ENCODE measurements at places on chromosomes 6 and 20. TPM values are rescaled to one million over a fixed set of nuclear protein-coding genes. Genes with fewer than 3 reads are reported as not detected.

The DPPA5 gene
- total RNA-seq: not detected

DNA sequence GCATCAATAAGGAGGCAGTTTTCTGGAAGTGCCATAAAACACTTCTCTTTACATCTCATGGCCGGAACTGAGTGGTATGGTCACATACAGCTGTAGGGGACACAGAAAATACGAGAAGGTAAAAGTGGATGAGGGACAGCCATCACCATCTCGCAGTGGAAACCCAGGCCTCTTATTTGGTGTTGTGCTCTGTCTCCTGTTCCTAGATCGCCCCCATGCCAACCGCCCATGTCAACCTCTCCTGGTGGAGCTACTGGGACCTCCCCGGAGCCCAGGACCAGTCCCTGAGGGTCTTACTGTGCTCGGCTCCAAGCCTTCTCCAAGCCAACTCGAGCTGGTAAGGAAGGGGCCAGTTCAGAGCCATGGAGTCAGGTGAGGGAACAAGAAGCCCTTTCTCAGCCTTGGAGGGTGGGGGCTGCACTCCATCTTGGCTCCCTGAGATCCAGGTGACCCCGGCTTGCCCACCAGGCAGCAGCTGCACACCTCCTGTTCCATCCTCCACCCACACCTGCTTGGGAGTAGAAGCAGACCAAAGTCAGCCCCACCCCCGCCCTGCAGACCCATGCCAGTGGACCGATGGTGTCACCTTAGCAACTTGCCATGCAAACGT, 149.0 kb upstream of the CST7 start:
- DNase-seq: no peak
- no peak overlapping the region for H3K27ac ChIP-seq
- H3K27me3 ChIP-seq: no peaks in the 10 kb centered on the region
- H3K4me1 ChIP-seq: no peaks in the 10 kb centered on the region
- no peak overlapping the region for H3K4me3 ChIP-seq

GRCh38 chr6:38483526-38483925, 156.2 kb downstream of the BTBD9 start:
- DNase-seq: no peak
- no peak overlapping the region for H3K4me3 ChIP-seq
- H3K4me1 ChIP-seq: no peaks in the 10 kb centered on the region
- no peaks in the 10 kb centered on the region for H3K36me3 ChIP-seq
- H3K27me3 ChIP-seq: no peaks in the 10 kb centered on the region
- H3K27ac ChIP-seq: no peak overlapping the region

- no peak for DNase-seq
- H3K4me1 ChIP-seq: no peaks in the 10 kb centered on the region
- H3K27me3 ChIP-seq: no peaks in the 10 kb centered on the region
- no peak overlapping the region for H3K27ac ChIP-seq
- H3K36me3 ChIP-seq: no peaks in the 10 kb centered on the region
- no peak overlapping the region for H3K4me3 ChIP-seq
These were observed 18.9 kb downstream of the PREP start for GRCh38 chr6:105384004-105384403.
